ENCODE measurements at places on chromosomes 16 and 17. TPM values are rescaled to one million over a fixed set of nuclear protein-coding genes. Genes with fewer than 3 reads are reported as not detected.

- DNase-seq: no peak
Measured at GRCh38 chr16:15843635-15844279, 13.1 kb downstream of the MYH11 start.

SLFN13 gene
- 37.5 TPM for polyA plus RNA-seq

DNA sequence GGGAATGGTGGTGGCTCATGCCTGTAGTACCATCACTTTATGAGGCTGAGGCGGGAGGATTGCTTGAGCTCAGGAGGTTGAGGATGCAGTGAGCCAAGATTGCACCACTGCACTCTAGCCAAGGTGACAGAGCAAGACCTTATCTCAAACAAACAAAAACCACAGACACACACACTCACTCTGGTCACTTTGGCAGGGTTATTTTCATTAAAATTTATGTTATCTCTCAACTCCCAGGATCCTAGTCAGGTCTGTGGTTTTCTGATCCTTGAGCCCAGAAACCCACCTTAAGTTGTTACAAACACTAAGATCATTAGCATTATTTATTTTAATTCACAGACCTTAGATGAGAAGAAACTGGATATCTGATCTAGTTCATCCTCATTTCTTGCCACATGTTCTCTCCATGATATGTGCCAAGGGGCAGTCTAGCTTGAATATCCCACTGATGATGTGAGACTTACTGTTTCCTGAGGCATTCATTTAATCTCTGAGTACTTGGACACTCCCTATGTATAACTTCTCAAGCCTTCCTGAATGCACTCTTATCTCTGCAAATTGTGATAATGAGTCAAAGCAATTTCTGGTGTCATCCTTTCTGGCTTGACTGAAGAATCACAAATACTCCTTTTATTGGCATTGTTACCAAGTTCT is 9.6 kb downstream of the ABHD15 start:
- DNase-seq: no peak

SEZ6L2 gene
- 13.6 TPM for polyA plus RNA-seq

DNA sequence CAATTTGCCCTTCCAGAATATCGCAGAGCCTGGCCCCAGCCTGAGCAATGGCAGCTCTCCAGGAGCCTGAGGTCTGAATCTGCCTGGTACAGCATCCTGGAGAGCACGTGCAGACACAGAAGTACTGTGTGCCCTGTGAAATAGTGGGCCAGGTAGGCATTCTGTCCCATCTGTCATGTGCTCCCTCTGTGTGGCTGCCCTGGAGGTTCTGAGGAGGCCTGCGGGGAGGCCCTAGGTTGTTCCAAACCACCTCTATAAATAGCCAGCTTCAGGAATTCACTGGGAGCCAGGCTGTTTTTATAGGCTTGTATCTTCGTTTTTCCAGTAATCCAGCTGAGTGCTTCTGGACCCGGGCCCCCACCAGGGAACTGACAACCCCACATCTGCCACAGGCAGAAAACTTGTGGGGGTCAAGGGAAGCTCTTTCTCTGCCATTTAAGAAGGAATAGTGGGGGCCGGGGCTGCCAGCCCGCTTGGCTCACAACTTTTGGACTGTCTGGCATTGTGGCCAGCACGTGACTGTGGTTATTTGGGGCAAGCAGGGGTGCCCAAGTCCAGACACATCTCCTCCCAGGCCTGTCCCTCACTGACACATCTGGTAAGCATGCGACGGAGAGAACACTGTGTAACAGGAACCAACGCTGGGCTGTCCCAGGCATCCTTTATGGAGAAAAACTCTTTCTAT is 356.3 kb upstream of the TNRC6C start:
- DNase-seq: no peak

TBC1D3H gene
- 9.8 TPM for polyA plus RNA-seq

GRCh38 chr16:88893127-88893968 is 26.9 kb upstream of the PABPN1L start:
- no peak for DNase-seq

GRCh38 chr17:17605729-17606088 is 14.2 kb upstream of the PEMT start:
- DNase-seq: no peak

GRCh38 chr16:3607634-3608033 is 3.8 kb downstream of the SLX4 start:
- DNase-seq: no peak

GRCh38 chr17:76569607-76570279 is 15.9 kb downstream of the ST6GALNAC2 start:
- DNase-seq: no peak

DNA sequence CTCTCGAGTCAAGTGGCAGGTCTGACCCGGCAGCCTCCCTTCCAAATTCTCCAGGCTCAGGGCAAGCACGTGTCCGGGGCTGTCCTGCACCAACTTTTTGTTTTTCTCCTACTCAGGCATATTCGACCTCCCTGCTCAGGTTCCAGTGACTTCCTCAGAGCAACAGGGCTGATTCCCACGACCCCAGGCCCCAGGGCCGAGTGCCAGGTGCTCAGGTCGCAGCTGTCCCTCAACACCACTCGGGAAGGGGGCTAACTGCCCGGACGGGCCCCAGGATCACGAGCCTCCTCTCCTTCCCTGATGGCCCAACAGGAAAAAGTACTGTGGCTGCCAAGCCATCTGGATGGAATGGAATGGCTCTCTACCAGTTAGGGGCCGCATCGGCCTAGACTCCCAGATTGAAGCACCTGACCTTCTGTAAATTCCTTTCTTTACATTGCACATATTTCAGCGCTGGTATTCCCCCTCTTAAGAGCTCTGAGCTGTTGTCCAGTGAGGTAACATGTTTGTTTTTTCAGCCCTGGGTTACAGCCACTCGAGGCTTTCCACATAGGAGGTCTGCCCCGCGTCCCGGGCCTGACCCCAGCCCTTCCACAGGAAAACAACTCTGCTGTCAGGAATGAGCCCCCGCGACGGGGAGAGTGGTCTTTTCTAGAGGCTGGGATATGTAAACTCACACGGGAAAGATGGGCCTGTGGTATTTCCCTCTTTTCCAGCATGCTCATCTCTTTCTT is 25.0 kb downstream of the NXN start:
- DNase-seq: no peak

CDH16 gene
- 267 TPM for polyA plus RNA-seq

KCNH6 gene
- 2.5 TPM for polyA plus RNA-seq
